Lung (tissue), 17 donors: ENCODE measurements at places on chromosomes 7 and 10. TPM values are rescaled to one million over a fixed set of nuclear protein-coding genes. Genes with fewer than 3 reads are reported as not detected.

Gene SHH
- 4.7 TPM for polyA plus RNA-seq

Gene ERVW-1
- not detected for polyA plus RNA-seq

Gene OR9A2
- not detected for polyA plus RNA-seq

Gene MALRD1
- polyA plus RNA-seq = 2.6 TPM

Gene CPA2
- not detected for polyA plus RNA-seq

Gene ITIH2
- polyA plus RNA-seq = 0.08 TPM

DNA sequence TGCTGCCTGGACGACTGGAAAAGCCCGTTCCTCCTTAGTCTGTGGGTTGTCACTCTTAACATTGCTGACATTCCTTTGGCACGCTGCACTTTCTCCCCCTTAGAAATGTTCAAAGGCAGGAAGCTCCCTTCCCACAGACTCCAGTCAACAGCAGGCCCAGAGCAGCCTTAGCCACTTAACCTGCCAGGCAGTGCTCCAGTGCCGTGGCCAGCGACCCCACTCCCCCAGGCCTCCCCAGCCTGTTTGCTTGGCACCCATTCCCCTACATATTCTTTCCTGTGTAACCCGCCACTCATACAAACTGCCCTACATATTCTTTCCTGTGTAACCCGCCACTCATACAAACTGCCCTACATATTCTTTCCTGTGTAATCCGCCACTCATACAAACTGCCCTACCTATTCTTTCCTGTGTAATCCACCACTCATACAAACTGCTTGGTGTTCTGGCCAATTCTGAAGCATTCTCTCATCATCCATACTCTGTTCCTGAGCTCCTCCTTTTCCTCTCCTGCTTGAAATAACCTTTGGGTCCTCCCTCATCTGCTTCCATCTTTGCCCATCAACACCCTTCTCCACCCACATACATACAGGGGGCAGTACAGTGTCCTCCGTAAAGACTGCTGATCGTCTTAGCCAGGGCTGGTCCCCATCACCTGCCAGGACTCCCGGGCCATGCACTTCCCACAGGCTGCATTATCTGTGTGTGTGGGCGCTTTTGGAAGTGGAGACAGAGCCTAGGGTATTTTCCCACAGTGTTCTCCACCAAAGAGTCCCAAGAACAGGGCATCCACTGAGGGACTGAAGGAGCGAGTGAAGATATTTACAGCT, 57.3 kb downstream of the ADARB2 start:
- no peak for DNase-seq

- peak; percentile 55 for DNase-seq
Measured at GRCh38 chr7:10128748-10129147, 844.9 kb upstream of the PHF14 start.

DNA sequence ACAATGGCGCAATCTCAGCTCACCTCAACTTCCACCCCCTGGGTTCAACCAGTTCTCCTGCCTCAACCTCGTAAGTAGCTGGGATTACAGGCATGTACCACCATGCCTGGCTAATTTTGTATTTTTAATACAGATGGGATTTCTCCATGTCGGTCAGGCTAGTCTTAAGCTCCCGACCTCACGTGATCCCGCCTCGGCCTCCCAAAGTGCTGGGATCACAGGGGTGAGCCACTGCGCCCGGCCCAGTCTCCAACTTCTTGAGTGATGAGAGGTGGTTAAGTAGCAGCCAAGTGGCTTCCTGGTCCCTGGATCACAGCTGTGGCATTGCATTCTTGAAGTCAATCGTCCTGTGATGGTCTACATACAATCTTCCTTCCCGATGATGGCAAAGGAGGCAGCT, 46.1 kb upstream of the NFE2L3 start:
- DNase-seq = no peak

DNA sequence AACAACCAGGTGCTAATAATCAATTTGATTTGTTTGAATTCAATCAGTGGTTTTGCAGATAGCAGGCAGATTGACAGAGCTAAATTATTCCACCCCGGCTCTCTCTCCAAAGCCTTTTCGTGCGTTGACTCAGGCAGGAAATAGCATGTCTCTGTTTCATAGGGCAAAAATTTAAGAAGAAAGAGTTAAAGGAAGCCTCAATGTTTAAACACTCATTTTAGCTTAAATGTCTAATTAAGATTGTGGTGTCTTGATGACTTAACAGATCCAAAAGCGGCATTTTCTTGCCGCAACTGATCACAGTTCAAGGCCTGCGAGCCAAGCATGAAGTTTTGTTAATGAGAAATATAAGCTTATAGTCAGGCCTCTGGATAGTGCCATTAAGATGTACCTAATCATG, 1051.1 kb upstream of the AUTS2 start:
- no peak for DNase-seq

DNA sequence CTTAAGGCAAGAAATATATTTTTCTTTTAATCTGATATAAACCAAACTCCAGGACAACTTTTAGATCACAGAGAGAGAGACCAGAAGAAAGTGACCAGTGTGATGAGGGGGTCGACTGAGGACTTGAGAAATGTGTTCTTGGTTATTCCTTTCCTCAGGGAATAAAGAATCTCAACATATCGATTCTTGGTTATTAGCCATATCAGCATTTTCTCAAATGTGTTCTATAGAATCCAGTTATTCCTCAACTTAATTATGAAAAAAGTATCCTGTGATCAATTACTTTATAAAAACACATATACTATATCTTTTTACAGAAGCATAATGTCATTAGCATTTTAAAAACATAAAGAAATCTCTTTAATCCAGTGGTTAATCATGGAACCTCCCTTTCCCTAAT, 222.1 kb upstream of the FAM3C start:
- no peak for DNase-seq

- DNase-seq = no peak
Measured at GRCh38 chr7:13290975-13291374, 603.5 kb downstream of the ARL4A start.

DNA sequence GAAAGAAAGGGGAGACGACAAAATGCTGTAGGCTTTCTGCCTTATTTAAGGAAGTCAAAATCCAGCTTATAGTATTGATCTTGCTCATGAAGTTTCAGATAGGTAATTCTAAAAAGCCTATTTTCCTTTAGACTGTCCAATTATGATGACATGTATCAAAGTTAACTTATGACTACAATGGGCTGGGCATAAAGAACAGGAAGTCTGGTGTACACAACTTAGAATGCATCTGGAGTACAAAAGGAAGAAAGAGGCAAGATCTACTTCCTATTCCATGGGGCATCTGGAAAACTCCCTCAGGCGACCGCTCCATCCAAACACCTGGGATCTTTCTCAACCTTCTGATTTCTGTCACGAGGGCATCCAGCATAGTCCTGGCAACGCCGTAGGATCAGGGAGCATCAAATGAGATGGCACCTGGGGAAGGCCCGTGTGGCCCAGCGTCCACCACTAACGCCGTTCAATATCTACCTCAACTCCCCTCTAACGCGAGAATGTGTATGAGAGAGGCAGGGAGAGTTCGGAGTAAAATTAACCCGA, 512 bp downstream of the FAM24B start:
- DNase-seq = peak; percentile 8

DNA sequence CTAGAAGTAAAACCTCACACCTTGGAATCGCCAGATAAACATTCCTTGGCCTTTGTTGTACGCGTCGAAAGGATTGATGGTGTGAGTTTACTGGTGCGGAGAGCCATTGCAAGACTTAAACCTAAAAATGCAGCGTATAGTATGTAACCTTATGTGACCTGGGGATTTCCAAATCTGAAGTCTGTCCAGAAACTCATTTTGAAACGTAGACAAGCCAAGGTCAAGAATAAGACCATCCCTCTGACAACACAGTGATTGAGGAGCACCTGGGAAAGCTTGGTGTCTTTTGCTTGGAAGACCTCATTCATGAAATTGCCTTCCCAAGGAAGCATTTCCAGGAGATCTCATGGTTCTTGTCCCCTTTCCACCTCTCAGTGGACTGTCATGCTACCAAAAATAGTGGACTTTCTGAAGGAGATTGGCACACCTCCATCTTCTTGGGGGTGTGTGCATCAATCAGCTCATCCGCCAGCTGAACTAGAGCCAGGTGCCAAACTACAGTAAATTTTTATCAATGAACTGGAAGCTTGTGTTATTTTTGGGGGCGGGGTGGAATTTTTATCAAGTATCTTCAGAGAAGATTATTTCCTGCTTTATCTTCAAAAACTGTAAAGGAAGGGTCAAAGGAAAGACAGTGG, 8.1 kb downstream of the POR start:
- DNase-seq = no peak

- no peak for DNase-seq
Measured at GRCh38 chr10:87849001-87849400, 14.3 kb downstream of the KLLN start.
